HAP-1 (cell line): ENCODE measurements at places on chromosomes 3 and 15.

- DNase-seq: no peak
Measured at GRCh38 chr3:156543043-156543555, 11.8 kb downstream of the SSR3 start.

GRCh38 chr3:197191897-197192296, 106.5 kb downstream of the DLG1 start:
- DNase-seq: no peak

DNA sequence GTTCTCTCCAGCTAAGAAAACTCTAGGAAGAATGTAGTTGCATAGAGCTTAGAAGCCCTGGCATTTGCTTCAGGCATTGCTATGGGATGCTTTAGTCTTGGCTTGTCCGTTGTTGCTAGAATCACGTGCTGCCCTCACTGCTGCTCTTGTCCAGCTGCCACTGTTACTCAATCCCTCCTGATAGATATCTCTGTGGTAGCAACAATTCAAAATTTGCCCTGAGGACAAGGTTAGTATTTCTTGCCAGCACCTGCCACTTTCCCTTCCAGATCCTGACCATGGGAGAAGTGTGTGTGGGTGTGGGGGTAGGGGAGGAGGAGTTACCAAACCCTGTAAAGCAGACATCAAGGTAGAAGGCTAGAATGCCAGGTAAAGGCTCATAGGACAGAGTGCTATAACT, 113.8 kb downstream of the PPM1L start:
- no peak for DNase-seq

GRCh38 chr15:92672102-92672501, 16.5 kb upstream of the FAM174B start:
- no peak for DNase-seq

- DNase-seq: no peak
Measured at GRCh38 chr3:117572786-117573185, 863.2 kb downstream of the TUSC7 start.

GRCh38 chr3:58332575-58333188, at the start of gene PXK:
PXK (plus strand) TSS chr3:58332892; CDS start chr3:58332989, 97 bp downstream.
- DNase-seq: peak; percentile 66
